GM20000 (cell line): ENCODE measurements at places on chromosomes 5 and 9.

- no peak for DNase-seq
Measured at GRCh38 chr9:121196389-121196788, 5.3 kb downstream of the RAB14 start.

DNA sequence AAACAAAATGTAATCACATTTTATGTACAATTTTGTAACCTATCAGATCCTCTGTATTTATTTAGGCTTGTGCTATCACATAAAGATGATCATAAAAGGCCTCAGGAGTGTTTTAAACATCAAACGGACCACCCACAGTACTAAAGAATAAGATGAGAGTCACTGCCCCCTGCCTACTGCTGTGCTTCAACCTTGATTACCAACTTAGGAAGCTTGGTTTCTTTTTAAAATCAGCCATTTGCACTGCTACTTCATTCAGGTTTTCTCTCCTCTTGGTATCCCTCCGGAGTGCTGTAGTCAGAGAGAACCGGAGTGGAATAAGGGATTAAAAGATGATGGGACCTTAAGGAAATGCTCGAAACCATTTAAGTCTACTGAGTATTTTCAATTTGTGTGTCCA lies 6.9 kb downstream of the C7 start:
- no peak for DNase-seq

GRCh38 chr9:130264414-130265350 lies 878 bp upstream of the HMCN2 start:
- DNase-seq: no peak

DNA sequence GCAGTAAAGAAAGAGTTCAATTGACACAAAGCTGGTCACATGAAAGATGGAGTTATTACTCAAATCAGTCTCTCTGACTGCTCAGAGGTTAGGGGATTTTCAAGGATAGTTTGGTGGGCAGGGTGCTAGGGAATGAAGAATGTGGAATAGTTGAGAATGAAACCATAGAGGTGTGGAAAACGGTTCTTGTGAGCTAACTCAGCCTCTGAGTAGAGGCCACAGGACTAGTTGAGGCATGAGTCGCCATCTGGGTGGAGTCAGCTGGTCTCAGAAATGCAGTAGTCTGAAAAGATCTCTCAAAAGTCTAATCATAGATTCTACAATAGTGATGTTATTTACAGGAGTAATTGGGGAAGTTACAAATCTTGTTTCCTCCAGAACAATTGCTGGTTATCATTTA lies 178.9 kb upstream of the SPEF2 start:
- DNase-seq: no peak

- no peak for DNase-seq
Measured at GRCh38 chr9:69472101-69472620, 147.1 kb downstream of the ENTREP1 start.

GRCh38 chr5:127585661-127586060 lies 63.2 kb upstream of the CTXN3 start:
- no peak for DNase-seq

GRCh38 chr5:15614679-15615078 lies 114.7 kb downstream of the FBXL7 start:
- no peak for DNase-seq

DNA sequence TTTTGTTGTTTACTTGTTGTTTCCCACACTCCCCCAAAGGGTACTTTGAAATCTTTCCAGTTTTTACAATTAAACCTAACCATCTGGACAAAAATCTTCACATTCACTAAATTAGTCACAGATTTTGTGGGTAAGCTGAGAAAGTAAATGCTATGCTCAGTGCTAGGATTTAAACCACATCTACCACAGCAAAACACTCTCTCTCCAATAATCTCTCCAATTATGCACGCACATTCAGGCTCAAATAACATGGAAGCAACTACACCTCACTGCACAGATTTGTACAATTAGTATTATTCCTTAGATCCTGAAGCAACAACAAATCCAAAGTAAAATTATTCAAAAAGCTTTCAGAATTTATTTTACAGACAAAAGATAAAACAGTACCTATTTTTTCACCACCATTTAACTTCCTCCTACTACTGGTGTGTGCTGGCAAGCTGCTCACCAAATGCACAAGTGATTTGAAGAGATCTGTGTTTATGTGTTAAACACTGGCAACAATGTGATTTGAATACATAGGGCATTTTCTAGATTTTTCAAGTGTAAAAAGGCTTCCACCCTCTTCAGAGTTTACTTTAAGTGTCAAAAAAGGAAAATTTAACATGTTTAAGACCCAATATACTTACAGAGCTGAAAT lies 16.6 kb downstream of the ZNF608 start:
- DNase-seq: no peak

GRCh38 chr5:136992796-136993489 lies 506.2 kb downstream of the SPOCK1 start:
- no peak for DNase-seq
